ENCODE measurements at places on chromosomes 13 and 19.

DNA sequence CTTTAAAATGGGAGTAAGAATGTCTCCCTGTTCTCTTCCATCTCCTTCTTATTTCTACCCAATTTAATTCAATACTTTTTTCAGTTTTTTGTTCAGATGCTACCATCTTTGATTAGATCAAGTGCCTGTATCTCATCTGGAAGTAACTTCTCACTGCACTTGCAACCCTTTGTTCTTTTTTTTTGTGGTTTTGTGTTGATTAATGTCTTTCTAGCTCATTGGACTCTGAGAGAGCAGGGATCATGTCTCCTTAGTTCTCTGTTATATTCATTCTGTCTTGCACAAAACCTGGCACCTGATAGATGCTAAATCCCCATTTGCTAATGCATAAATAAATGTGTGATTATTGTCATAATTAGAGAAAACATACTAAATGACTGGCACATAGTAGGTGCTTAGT is 834 bp upstream of the ITGBL1 start:
- H3K4me1 ChIP-seq, result no peaks in the 10 kb centered on the region
- H3K4me3 ChIP-seq, result no peak overlapping the region
- peaks cover 3% of the 10 kb centered on the region for H3K27me3 ChIP-seq

DNA sequence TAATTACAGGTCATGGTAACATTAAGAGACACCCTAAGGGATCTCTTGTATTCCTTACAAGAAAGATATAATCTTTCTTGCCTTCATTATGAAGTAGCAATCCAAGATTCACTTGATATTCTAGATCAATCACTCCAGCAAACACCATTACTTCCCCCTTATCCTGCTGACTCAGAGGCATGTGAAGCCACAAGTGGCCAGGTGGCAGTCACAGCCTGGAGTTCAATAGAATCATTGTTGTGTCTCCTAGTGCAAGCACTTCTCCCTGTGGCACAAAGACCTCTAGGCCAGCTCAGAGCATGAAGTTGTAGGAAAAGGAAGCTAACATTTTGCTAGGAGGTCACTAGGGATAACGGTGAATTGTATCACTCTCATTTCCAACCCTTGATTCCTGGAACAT is 864.3 kb upstream of the ATXN8OS start:
- no peaks in the 10 kb centered on the region for H3K27me3 ChIP-seq
- no peak overlapping the region for H3K27ac ChIP-seq
- no peaks in the 10 kb centered on the region for H3K36me3 ChIP-seq
- H3K4me1 ChIP-seq, result no peaks in the 10 kb centered on the region
- no peak for DNase-seq

- H3K4me3 ChIP-seq, result no peak overlapping the region
- DNase-seq, result no peak
- no peaks in the 10 kb centered on the region for H3K27me3 ChIP-seq
- H3K36me3 ChIP-seq, result no peaks in the 10 kb centered on the region
Measured at GRCh38 chr13:27599096-27599495, 21.2 kb downstream of the LNX2 start.

GRCh38 chr19:43532571-43532961 is 422 bp upstream of the ZNF575 start:
- H3K36me3 ChIP-seq, result no peaks in the 10 kb centered on the region
- peaks cover 26% of the 10 kb centered on the region for H3K4me1 ChIP-seq
- DNase-seq, result peak; percentile 27
- H3K27me3 ChIP-seq, result no peaks in the 10 kb centered on the region
- H3K4me3 ChIP-seq, result peak overlapping the region; percentile 78

DNA sequence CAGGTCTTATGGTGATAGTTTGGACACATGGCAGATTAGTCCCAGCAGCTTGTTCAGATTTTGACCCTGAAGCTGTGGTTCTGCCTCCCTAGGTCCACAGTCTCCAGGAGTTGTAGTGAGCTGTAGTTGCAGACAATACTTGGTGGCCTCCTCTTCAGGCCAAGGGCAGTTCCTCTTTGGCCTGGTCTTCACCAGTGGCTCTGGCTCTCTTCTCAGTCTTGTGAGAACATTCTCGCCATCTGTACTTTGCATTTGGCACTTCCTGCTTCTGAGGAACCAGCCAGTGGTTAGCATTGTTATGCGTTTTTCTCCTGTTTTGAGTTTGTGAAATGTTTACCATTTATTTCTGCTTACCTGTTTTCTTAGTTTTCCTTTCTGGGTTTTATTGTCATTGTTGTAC is 40.7 kb downstream of the PCCA start:
- no peak for DNase-seq
- H3K4me1 ChIP-seq, result peaks cover 8% of the 10 kb centered on the region

DNA sequence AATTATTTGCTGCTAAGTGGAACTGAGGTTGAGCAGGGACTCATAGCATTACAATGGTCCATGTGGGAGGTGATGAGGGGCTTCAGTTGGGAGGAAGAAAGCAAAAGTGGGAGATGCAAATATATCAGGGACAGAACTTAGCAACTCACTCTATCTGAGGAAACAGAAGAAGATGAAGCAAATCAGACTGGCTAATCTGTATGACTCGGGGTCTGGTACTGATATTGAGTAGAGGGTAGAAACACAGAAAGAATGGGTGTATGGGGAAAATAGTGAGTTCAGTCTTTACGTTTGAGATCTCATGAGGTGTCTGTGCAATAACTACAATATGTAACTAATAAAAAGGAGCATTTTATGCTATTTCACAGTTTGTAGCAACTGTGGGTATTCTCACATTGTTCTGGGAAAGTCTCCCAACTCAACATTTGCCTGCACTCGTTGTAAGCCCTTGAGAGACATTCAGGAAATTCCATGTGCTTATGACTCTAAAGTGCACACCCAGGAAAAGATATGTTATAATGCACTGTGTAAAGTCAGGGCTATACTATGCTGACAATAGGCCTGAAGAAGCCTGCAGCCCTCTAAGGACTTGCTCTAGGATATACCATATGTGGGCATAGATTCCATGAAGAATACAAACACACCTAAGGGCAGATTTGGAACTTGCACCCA is 183.5 kb downstream of the SPRY2 start:
- H3K4me3 ChIP-seq, result no peak overlapping the region
- no peak for DNase-seq
- H3K27ac ChIP-seq, result no peak overlapping the region
- H3K36me3 ChIP-seq, result no peaks in the 10 kb centered on the region

Measured in natural killer cell (primary cell).